ENCODE measurements at places on chromosomes 6 and 20.

DNA sequence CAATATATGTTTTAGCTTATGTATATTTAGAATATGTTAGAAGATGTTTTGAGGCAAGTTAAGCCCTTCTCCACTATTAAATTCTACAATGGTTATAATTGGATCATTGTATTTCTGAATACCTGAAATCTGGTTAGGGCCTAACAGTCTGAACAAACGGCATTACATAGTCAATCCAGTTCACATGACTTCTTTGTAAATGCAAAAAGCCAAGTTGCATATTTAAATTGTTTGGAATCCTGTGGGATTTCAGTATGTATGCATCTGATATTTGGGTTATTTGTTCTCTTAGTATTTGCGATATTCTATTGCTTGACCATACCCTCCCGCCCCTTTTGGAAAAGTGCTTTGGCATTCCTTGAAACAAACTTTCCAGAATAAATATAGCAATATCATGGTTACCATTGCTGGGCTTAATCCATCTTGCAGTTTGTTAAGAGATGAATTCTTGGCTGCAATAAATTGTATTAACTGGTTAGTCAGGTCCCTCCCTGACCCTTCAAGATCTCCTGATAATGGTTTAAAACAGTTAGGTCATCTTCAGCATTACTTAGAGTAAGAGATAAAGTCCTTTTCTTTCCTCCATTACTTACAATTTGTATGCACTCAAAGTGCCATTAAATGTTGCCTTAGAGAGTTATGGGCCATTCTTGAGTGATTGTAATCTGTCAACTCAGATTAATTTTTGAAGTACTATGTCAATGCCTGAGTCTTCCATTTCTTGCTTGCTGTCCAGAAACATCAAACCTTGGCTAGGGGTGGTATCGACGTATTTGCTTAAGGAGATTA lies 36.5 kb downstream of the LRRC1 start:
- DNase-seq = no peak

DNA sequence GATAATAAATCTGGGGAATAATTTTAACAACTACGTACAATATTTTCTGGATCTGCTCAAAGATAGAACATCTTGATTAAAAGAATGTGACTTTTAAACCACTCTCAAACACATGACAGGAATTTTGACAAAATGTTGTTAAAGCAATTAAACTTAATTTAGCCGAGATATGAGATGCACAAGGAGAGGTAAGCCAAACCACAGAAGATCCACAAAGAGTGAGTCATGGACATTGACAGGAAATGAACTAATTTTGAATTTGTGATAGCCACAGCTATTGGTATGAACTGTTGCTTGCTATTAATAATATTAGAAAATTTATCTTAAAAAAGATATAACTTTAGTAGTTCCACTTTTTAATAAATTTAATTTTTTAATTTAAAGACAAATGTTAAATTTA lies 27.8 kb upstream of the VGLL2 start:
- no peak for DNase-seq

DNA sequence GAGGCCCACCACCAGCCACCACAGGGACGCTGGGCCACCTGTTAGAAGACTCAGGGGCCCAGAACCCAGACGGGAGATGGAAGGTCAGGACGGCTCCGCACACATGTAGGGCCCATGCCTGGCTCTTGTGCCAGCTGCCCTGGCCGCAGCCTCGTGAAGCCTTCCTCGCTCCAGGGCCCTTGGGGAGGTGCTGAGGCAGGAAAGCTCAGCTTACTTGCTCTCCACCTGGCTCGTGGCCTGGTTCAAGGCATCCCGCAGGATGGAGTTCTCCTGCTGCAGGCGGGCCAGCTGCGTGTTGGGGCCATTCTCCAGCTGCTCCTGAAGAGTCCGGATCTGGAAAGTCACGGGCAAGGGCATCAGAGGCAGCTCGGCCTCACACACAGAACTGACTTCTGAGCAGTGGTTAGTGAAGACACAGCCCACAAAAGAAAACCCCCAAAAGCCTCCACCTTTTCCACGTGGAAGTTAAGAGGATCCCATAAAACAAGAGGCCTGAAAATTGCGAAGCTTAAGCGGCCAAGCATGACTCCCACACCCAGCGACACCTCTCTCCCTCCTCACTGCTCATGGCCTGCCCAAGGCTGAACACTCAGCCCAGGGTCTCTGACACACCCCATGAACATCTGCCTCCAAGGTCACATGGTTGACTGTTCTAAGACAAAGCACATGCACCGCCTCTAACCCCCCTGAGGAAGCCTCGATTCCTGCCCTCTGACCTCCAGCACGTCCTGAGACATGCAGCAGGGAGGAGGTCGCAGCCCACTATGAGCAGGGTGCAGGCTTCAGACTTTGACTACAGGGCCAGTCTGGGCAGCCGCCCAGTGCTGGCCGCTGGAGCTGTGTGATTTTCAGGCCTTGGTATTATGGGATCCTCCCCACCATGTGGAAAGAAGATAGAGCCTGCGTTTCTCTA lies 46.5 kb downstream of the RRBP1 start:
- DNase-seq = no peak

DNA sequence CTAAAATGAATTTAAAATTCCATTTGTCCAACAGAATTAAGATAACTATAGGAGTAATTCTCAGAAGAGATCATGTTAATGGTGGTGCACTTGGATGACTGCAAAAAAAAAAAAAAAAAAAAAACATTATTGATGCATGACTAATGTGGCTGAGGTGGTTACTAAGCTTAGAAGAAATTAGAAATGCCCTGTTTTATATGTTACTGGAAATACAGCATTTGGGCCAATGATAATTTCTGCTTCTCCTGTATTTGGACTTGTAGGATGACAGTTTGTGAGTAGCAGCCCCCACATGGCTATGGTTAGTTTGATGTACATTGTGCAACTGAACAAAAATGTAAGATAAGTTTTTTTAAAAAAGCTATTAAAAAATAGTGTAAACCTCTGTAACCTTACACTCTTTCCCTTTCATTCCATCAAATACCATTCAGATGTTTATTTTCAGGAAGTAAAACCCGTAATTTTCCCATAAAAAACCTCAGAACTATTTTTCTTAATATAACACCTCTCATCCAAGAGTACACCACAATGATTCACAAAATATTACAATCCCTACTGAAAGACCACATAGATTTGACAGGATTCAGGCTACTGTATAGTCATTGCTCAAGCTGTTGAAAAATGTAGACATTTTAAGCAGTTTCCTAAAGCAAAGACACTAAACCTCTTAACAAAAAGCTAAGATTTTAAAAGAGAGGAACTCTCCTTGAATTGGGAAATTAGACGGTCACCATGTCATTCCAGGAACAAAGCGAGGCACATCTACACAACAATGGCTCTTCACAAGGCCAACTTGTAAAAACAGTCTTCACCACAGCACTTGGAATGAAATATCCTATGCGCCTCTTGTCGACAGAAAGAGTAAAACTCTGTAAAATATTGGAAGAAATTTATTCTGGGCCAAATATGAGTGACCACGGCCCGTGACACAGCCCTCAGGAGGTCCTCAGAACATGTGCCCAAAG lies 83.0 kb downstream of the WDR27 start:
- no peak for DNase-seq

GRCh38 chr6:114210467-114210866 lies 132.4 kb downstream of the HS3ST5 start:
- DNase-seq = no peak

- no peak for DNase-seq
These were observed 4.3 kb downstream of the CCDC167 start for GRCh38 chr6:37495244-37495934.

- DNase-seq = no peak
These were observed 13.1 kb upstream of the CCND3 start for GRCh38 chr6:41954668-41955067.

- no peak for DNase-seq
These were observed 13.9 kb upstream of the MTCL3 start for GRCh38 chr6:127533011-127533410.

GRCh38 chr6:63964366-63964765 lies 328.8 kb downstream of the PHF3 start:
- no peak for DNase-seq

- no peak for DNase-seq
These were observed 7.7 kb downstream of the LRP11 start for GRCh38 chr6:149856256-149856994.

- peak; percentile 84 for DNase-seq
These were observed 18.8 kb upstream of the BTN3A3 start for GRCh38 chr6:26421259-26422144.

- no peak for DNase-seq
These were observed 212.1 kb downstream of the ARID1B start for GRCh38 chr6:156989159-156989806.

GRCh38 chr6:57254055-57254717 lies 32.1 kb upstream of the RAB23 start:
- no peak for DNase-seq

DNA sequence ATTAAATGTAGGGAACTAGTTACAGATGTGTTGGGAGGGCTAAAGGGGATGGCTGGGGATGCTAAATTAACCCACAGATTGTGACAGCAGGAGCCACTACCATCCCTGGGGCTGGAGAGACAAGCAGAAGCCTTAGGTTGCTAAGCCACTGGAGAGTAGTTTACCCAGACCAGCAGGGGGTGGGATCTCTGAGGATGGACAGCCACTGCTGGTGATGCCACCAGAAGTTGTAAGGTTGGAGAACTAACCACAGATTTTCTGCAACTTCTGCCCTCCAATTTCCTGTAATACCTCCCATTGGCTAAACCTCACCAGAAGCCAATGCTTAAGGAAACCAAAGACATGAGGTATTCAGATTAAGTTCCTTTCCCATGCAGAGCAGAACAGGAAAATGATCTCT lies 139.6 kb upstream of the NOX3 start:
- no peak for DNase-seq

GRCh38 chr6:21193790-21194475 lies 399.6 kb upstream of the SOX4 start:
- DNase-seq = no peak

DNA sequence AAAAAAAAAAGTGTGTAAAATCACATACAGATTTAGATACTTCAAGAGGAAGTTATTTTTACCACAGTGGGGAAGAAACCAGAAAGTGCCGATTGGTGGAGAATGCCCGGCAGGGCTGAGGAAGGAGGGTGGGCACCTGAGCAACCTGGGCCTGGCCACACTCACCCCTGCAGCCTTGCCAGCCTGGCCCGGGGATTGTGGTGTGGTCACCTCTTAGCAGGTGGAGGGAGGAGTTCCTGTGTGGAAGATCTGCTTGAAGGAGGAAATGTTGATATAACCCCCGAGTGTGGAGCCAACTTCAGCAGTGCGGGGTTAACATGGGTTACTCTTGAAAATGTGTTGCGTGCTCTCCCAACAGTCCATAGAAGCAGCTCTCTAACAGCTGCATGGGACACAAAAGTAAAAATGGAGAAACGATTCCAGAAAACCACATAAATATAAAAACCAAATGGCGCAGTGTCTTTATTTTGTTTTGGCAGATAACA lies 14.7 kb downstream of the UST start:
- no peak for DNase-seq

GRCh38 chr6:27260836-27261375 lies 13.4 kb downstream of the PRSS16 start:
- no peak for DNase-seq

GRCh38 chr20:699342-699741 lies 23.7 kb upstream of the SCRT2 start:
- DNase-seq = no peak

DNA sequence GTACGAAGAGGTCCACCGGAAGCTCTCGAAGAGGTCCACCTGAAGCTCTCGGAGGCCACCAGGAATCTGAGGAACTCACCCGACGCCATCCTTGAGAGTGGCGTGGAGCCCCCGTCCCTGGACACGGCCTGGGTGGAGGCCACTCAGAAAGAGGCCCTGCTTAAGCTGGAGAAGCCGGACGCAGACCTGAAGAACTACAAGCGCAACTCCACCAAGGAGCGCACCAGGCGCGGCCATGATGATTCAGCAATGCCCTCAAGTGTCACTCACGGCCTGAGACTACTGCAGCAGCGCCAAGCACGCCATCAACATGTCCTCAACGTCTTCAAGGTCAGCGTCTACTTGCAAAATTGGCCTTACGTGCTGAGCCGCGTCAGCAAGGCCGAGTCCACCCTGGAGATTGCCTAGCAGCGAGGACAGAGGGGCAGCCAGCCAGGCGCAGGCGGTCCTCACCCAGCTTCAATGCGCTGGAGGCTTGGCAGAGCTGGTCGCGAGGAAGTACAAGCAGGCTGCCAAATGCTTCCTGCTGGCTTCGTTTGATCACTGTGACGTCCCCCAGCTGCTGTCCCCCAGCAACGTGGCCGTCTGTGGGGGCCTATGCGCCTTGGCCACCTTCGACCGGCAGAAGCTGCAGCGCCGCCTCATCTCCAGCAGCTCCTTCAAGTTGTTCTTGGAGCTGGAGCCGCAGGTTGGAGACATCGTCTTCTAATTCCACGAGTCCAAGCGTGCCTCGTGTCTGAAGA lies 7.7 kb upstream of the GJA10 start:
- no peak for DNase-seq

DNA sequence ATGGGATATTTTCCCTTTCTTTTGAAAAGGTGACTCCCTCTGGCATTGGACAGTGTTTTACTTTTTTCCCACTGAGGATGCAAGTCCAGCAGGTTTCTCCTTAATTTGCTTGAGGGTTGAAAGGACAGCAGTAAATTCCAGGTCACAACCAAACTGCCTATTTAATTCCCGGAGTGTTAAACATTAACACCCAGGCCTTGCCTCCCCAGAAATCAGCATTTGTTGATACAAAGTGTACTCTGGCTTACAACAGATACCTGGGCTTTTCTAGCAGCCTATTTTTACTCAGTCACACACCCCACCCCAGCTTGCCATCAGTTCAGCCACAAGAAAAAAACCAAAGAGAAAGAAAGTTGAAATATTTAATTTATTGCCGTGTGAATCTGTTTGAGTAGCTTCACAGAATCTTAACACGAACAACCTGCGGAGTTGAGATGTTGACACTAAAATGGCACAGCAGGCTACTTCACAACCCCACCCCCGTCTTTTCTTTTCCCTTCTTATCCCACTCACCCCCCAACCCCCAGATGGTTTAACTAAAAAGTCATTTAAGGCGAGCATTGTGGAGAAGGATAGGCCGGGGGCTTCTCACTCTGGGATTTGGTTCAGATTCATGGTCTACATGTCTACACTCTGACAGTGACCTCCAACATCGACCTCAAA lies 45.7 kb downstream of the MYLIP start:
- DNase-seq = no peak

DNA sequence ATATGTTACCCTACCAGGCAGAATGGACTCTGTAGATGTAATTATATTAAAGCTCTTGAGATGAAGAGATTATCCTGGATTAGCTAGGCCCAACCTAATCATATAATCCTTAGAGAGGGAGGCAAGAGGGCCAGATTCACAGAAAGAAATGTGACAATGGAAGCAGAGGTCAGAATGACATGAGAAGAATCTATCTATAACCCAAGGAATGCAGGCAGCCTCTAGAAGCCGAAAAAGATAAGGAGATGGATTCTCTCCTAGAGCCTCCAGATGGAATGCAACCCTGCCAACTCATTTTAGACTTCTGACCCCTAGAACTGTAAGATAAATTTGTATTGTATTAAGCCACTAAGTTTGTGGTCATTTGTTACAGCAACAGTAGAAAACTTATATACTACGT lies 12.3 kb downstream of the PXT1 start:
- no peak for DNase-seq

- no peak for DNase-seq
These were observed 347.6 kb upstream of the IMPG1 start for GRCh38 chr6:76420094-76420493.
